Hepatocyte (in vitro differentiated cells): ENCODE measurements at places on chromosomes 12 and 14.
A peak's percentile ranks its signal among the peaks of the same experiment; 100 is the strongest.

GRCh38 chr12:13039328-13039956 is 4.7 kb upstream of the FAM234B start:
- peak; percentile 38 for DNase-seq

DNA sequence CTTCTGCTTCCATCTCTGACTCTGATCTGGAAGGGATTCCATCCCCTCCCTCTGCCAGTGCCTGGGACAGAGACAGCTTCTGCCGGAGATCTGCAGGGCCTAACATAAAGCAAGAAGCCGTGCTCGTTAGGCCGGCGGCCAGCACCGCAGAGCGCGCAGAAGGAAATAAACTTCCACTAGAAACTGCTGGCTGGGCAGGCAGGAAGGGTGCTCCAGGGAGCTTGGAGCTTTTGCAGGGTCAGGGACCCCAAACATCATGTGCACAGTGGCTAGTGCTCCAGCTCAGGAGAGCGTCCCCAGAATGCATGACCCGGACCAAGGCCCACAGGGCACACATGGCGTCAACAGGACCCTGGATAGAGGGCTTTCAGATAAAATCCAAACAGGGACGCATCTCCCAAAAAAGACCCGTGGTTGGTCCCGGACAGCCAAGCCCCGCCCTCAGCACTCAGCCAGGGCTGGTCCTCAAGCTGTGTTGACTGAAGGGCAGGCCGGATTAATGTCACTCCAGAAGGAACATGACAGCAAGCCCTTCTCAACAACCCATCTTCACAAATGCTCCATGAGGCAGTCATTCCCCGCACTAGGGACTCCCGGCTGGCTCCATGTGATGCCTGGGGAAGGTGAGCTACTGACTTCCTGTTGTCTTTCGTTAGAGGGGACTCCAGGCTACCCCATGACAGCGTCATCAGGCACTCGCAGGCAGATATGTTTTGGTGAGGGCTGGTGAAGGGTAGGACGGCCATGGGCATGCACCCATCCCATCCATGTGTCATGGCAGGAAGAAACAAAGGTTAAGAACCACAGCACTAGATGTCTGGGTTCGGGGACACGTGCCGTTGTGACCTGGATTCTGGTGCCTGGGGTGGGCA is 121.5 kb downstream of the CALM1 start:
- DNase-seq = peak; percentile 11

DNA sequence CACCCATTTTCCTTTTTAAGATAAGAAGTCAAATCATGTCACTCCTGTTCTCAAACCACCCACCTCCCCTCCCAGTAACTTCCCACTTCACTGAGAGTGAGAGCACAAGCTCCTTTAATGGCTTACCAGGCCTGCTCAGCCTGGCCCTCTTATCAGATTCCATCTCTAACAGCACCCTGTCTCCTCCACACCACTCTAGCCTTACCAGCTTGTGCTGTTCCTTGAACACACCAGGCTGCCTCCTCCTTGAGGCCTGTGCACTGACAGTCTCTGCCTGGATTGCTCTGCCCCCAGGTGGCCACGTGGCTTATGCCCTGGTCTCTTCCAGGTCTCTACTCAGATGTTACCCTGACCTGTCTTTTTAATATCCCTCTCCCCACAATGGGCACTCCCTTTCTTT is 40.1 kb upstream of the EVL start:
- peak; percentile 74 for DNase-seq

- peak; percentile 44 for DNase-seq
Measured at GRCh38 chr14:96567289-96567899, 65.2 kb downstream of the PAPOLA start.

- no peak for DNase-seq
Measured at GRCh38 chr14:26974965-26975364, 377.1 kb upstream of the NOVA1 start.

- DNase-seq = peak; percentile 62
Measured at GRCh38 chr12:21656905-21657325, 727 bp downstream of the LDHB start.

DNA sequence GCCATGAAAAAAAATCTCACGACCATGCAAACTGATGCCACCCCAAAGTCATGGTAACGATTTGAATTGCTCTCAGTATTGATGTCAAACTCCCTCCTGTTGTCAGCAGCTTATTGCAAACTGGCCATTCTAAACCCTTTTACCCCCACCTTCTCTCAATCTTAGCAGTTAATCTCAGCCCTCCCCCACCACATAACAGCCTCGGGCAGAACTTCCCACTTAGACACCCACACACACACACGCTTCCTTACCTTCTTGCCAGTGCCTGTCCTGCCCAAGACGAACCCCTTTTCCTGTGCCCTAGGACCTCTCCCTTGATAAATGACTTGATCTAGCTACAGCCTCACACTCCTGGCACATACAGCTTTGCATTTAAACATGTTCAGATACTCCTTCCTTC is 56.6 kb downstream of the GPATCH2L start:
- no peak for DNase-seq

DNA sequence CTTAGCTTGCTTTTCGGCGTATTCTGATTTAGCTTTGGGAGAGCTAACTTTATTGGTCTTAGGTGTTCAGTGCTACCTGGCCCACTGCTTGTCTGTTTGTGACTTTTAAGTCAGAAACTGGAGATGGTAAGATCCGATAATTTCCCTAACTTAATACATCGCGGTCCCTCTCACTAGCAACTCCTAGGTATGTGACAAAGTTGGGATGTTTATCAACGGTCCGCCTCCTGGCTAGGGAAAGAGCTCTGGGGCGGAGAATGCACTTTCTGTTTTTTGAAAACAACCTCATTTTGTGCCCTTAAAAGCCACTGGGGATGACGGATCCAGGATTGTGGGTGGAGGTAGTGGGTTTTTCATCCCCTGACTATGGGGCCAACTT is 1.2 kb downstream of the CDKN1B start:
- no peak for DNase-seq

- no peak for DNase-seq
Measured at GRCh38 chr12:659090-659683, 4.1 kb downstream of the NINJ2 start.

DNA sequence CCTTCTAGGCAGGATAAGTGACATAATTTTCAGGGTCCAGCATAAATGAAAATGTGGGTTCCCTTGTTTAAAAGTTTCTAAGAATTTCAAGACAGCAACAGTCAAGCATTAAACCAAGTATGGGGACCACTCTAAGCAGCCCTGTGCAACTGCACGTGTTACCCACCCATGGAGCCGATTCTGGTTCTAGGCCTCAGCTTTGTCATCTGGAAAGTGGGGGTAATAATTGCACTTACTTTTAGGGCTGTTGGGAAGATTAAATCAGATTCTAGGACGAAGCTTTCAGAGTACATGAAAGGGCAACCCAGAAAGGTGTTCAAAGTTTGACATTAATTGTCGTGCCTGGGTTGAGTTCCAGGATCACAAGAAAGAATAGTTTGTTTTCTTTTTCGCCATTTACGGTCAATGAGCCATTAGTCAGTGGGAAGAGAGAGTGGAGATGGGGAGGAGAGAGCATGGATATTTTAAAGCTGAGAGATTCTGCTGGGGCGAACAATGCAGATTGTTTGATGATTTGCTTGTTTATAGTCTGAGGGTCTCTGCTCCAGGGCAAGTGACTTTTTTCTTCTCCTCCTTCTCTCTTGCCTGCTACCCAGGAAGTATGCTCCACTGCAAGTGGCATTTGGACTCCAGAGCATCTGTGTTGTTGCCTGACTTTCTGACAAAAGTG is 10.7 kb upstream of the PPFIBP1 start:
- no peak for DNase-seq

DNA sequence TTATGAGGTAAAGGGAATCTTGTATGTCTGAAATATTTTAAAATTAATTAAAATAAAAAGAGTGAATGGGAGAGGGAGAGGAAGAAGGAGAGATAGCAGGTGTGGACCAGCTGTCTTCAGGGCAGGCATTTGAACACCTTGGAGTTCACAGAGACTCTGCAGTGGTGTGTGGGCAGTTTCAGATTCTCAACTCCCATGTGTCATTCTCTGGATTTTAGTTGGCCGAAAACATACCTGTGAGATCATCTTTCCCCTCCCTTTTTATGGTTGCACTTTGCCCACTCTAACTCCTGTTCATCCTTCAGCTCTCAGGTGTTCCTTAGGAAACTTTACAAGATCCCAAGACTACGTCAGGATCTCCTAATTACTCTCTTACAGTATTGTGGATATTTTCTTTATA is 108.1 kb downstream of the ERC1 start:
- DNase-seq = peak; percentile 57

DNA sequence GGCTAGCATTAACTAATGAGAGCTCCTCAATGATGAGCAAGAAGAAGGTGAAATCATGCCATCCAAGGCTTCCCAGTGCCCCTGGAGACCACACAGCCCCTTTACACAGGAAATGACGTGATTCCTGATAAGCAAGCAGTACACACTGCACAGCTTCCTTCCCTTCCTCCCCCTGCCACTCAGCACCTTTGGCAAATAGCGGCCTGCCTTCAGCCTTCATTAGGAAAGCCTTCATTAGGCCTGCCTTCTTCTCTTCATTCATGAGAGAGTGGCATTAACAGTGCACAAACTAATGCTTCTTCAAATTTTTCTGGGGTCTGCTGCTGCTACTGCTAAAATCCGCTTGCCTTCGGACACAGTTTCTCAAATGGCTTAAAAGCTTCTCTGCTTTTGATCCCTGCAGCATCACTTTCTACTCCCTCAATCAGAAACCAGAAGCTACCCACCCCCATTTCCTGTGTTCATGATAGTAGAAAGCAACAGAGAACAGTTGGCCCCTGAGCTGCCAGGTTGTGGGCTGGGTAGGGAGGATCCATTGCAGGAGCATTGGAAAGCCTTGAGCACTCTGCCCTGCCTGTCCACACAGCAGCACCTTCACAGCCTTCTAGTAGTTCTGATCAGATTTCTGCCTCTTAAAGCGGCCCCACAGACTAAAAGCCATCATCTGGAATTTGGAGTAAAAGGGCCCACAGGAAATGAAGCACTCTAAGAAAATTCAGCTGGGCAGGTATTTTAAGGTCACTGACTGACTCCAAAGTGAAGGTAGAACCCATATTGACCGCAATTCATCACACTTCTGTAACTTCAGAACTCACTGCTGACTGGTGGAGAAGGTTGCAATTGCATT is 103.8 kb upstream of the ETV6 start:
- no peak for DNase-seq

DNA sequence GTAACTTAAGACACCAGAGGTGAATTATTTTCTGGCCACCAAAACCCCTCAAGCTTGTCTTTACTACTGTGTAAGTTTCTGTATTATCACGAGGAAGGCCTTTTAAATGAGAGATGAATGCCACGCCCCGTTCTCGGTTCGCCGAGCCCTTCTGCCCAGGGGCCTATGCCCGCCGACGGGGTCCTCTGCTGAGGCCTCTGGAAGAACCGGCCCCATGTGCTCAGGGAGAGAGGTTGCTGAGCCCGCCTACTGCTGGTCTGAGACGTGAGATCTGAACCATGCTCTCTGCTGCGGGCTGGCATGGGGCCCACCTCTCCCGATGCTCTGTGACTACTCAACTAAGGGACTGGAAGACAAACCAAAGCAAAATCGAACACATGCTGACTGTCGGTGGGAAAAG is 21.0 kb downstream of the AMN start:
- DNase-seq = no peak

DNA sequence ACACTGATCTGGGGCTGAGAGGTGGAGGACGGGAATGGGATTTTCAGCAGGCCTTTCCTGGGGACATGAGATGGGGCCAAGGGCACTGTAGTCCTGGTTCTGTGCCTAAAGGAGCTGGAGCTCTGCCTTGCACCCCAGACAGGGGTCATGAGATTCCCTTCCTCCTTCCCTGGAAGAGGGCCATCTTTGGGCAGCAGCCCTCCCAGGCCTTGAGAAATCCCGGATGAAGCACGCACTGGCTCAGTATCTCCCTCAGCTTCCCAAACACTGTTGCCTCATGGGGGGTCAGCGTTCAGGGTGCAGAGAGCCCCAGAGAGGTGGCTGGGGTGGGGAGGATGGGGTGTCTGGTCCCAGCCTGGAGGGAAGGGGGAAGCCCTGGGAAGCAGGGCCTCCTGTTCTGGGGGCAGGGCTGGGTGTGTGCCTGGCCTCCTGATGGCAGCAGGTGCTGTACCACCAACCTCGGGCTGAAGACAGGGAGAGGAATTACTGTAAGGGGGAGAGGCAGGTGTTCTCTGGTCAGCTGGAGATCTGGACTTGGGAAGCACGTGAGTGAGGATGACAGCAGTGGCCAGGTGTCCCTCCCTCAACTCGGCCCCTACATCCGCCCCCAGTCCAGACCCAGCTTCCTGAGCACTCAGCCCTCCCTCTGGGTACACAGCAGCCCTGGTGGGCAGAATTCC is 8.4 kb upstream of the NR4A1 start:
- DNase-seq = no peak

- no peak for DNase-seq
Measured at GRCh38 chr14:36439766-36440165, 80.3 kb downstream of the NKX2-1 start.

GRCh38 chr14:72169521-72169920 is 237.3 kb downstream of the RGS6 start:
- DNase-seq = no peak

DNA sequence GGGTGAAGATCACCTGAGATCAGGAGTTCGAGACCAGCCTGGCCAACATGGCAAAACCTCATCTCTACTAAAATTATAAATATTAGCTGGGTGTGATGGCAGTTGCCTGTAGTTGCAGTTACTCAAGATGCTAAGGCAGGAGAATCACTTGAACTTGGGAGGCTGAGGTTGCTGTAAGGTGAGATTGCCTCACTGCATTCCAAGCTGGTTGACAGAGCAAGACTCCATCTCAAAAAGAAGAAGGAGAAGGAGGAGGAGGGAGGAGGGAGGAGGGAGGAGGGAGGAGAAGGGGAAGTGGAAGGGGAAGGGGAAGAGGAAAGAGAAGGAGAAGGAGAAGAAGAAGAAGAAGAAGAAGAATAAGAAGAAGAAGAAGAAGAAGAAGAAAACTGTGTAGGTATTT is 17.0 kb downstream of the RNASE10 start:
- no peak for DNase-seq

DNA sequence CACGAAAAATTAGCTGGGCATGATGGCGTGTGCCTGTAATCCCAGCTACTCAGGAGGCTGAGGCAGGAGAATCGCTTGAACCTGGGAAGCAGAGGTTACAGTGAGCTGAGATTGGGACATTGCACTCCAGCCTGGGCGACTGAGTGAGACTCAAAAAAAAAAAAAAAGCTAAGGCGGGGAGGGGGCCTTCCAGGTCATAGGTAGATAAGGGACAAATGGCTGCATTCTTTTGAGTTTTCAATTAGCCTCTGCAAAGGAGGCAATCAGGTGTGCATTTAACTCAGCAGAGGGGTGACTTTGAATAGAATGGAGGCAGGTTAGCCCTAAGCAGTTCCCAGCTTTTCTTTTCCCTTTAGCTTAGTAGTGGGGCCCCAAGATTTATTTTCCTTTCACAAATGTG is 743 bp upstream of the AACS start:
- DNase-seq = no peak

GRCh38 chr12:90390947-90391346 is 564.0 kb downstream of the CCER1 start:
- no peak for DNase-seq
